ENCODE measurements at places on chromosomes 16 and 17.
A peak's percentile ranks its signal among the peaks of the same experiment; 100 is the strongest.

- no peak for DNase-seq
Measured at GRCh38 chr16:83269541-83269940, 538.2 kb upstream of the HSBP1 start.

DNA sequence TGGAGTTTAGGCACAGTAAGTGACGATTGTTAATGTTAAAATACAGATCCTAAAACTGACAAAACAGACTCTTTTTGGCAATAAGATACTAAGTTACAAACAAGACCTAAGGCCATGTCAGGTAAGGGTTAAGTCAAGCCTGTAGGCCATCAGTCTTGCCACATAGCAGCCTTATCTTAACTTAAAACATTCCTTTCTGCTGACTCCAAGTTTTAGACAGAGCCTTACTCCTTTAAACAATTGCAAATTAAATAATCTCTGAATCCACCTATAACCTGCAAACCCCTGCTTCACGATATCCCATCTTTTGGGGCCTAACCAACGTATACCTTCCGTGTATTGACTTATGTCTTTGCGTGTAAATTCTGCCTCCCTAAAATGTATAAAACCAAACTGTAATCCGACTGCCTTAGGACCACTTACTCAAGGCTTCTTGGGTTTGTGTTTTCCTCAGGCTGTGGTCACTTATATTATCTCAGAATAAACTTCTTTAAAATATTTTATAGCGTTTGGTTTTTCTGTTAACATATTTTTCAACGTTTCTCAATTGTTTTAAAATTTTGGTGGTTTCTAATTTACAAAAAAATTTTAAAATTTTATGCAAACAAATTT, 64.4 kb downstream of the EFCAB5 start:
- DNase-seq, result no peak

GRCh38 chr16:77732241-77732946, 10.1 kb downstream of the NUDT7 start:
- DNase-seq, result no peak

DNA sequence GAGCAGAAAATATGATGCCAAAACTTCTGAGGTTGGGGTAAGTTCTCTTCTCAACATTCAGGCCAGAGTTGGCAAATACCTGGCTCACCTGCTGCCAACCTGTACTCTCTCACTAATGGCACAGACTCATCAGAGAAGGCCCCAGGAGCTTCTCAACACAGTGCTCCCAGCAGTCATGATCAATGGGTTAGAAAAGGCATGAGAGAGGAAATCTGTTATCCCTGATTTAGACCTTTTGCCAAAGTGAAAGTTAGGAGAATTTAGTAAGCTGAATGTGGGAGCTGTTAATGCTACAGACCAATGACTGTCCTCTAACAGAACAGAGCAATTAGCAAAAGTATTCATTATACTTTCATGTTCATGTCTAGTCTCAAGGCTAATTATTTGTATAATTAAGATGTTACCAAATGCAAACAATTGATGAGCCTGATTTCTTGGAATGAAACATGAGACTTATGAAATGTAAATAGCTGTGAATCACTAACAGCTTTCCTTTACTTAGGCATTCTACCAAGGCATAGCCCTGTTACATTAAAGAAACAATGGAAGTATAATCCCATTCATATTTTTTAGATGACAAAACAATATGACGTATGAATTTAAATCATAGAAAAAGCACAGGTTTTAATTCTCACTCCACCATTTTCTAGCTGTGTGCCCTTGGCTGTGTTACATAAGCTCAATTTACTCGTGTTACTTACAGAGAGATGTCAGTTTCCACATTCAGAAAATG, 68.7 kb upstream of the MARCHF10 start:
- DNase-seq, result no peak

GRCh38 chr17:50708050-50709000, 611 bp upstream of the ANKRD40 start:
- no peak for DNase-seq

GRCh38 chr16:66668777-66669444, 27.6 kb downstream of the CMTM4 start:
- no peak for DNase-seq

DNA sequence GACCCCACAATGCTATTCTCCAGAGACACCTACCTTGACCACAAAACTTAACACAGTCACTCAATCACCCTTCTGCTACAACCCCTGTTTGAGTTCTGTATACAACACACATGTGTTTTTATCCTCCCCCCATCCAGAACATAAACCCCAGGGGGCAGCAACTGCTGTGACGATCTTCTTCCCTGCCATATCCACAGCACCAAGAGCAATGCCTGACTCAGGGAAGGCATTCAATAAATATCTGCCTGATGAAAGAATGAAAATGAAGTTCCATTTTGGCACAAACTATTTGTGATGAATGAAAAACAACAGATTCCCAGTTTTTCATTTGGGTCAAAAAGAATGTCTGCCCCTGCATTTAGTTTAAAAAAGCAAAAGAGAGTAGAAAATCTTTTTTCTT, 27.0 kb downstream of the ASIC2 start:
- no peak for DNase-seq

GRCh38 chr16:84795329-84796053, 24.3 kb upstream of the CRISPLD2 start:
- DNase-seq, result no peak

DNA sequence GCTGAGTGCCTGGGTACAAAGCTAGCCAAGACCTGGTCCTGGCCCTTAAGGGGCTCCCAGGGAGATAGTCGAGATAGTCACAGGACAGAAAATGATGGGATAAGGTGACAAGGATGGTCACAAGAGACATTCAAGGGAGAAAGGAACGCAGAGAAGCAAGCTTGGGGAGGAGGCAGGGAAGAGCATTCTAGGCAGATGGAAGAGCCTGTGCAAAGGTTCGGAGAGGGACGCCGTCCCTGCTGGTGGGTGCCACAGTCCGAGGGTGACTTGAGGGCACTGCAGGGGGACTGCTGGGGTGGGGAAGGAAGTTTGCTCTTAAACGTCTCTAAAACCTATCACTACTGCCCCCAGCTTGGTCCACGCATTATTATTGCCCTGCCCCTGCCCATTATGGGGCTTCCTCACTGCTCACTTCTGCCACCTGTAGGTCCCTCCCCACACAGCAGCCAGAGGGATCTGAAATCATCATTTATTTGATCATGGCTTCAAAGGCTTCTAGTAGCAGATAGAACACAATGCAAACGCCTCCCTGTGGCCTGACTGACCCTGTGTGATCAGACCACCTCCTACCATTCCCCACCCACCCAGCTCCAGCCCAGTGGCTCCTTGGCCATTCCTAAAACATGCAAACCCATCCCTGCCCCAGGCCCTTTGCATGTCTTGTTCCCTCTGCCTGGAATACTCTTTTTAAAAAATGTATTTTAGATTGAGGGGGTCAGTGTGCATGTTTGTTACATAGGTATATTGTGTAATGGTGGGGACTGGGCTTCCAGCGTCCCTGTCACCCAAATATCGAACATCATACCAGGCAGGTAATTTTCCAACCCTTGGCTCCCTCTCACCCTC, 60.3 kb downstream of the RMI2 start:
- DNase-seq, result no peak

- DNase-seq, result no peak
Measured at GRCh38 chr17:28507567-28508203, 1.5 kb downstream of the FOXN1 start.

DNA sequence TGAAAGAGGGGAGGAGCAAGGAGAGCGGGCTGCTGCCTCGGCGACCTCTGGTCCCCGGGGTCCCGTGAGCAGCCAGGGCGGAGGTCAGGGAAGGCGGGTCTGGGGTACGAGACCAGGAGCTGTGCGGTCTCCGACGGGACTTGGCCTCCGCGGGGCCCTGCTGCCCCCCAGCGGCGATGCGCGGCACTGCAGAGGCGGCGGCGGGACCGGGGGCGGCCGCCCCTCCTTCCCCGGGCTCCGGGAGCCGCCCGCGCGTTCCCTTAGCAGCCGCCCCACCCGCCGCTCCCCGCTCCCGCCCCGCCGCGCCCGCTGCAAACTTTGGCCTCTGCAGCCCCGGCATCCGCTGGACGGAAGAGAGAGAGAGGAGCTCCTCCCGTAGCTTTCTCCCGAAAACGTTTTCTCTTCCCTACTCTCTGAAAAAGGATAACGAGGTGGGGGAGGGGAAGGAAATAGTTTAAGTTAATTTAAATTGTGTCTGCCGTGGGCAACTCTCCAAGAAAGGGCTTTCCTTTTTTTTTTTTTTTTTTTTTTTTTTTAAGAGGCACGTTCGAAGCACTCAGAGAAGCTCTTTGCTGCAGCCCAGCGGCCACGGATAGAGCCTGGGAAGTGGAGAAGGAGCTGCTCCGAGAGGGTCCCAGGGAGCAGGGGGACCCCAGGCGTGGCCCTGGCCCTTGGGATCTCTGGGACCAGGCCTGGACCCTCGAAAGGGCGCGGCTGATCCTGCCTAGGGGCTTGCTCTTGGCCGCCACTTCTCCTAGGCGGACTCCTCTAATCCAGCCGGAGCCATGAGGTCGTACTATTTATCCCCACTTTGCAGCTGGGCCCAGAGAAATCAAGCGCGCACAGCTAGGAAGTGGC, 43.2 kb downstream of the C16orf82 start:
- peak; percentile 68 for DNase-seq

DNA sequence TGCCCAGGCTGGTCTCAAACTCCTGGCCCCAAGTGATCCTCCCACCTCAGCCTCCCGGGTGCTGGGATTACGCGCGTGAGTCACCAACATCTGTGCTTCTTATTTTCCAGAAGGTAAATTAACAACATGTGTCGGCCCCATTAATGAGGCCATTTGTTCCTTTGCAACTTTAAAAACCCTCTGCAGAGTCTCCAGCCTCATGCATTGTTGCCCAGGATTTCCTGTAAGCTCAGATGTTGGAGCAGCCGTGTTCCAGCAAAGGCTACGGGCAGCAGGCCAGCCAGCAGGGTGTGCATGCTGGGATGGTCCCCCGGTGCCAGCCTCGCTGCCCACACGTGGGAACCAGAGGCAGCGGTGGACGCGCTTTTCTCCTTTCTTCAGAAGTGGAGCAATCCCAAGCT, 19.1 kb upstream of the HEXD start:
- no peak for DNase-seq

All from NT2/D1 (cell line).